ENCODE measurements at places on chromosomes 1 and 21.

GRCh38 chr1:230972855-230973271 is 5.8 kb downstream of the TTC13 start:
- DNase-seq: peak; percentile 65

GRCh38 chr1:76554283-76554682 is 313.0 kb upstream of the ST6GALNAC5 start:
- no peak for DNase-seq

GRCh38 chr21:28235169-28235895 is 757.3 kb downstream of the LTN1 start:
- peak; percentile 1 for DNase-seq

DNA sequence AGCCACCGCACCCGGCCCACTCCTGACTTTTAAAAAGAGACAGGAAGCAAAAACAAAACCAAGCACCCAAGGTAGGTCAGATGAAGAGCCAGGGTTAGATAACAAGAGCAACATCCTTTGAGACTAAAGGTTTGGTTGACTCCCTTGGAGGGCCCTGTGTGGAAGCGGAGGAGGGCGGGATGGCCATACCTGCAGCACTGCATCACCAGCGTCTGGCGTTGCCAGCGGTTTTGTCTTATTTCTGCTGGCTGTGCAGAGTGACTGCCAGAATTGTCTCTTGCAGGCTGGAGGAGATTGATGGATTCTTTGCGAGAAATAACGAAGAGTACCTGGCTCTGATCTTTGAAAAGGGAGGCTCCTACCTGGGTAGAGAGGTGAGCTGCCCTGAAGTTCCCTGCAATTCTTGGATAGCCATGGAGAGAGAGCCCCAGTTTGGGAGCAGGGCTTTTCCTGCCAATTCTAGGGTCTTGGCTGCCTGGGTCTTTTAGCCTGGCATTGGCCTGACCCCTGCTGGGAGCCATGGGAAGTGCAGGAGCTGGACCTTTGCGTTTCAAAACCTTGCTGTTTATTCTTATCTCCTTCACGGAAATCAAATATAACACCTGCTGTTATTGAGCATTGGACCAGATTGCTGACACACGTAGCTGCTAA is 24.0 kb downstream of the QSOX1 start:
- DNase-seq: peak; percentile 64

- peak; percentile 84 for DNase-seq
Measured at GRCh38 chr1:55288245-55288644, 73.1 kb upstream of the USP24 start.

- peak; percentile 12 for DNase-seq
Measured at GRCh38 chr1:203789966-203790365, 5.5 kb upstream of the ZBED6 start.

- DNase-seq: no peak
Measured at GRCh38 chr1:31523012-31523411, 53.3 kb upstream of the TINAGL1 start.

GRCh38 chr1:88074661-88075060 is 609.4 kb upstream of the PKN2 start:
- no peak for DNase-seq

GRCh38 chr1:244180256-244180655 is 129.2 kb downstream of the ZBTB18 start:
- DNase-seq: no peak

DNA sequence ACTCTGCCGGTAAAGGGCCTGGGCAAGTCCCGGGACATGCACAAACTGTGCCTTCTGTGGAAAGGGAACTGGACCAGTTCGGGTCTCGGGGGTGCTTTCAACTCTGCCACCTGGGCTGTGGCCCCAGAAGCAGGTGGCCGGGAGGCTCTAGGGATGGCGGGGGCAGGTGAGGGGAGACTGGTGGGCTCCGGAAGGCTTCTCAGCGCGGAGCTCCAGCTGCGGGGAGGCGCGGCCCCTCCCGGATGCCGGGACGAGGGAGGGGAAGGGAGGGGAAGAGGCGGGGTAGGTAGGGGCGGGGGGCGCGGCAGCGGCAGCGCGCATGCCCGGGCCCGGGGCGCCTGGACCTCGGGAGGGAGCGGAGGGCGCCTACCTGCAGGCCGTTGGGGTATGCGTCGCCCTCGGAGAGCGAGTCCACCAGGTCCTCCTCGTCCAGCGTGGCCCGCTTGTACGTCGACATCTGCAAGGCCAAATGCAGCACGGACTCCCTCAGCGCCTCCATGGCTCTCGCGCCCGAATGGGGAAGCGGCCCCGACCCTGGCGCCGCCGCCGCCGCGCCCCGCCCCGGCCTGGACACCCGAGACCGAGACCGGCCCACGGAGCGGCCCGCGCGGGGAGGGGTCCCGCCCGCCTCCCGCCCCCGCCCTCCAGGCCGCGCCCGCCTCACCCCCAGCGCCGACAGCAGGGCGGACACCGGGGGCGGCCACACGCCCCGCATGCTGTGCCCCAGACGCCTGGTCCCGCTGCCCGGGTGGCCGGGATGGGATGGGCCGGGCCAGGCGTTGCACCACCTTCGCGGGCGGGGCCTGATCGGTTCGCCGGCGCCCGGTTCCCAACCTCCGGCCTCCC is at the start of gene ECE1:
TSS of gene ECE1 (minus strand) at position 764 of the 846 bp plus-strand sequence. CDS start at position 715, 49 bp downstream.
- peak; percentile 47 for DNase-seq

GRCh38 chr1:150262388-150263320 is 5.1 kb downstream of the CA14 start:
- DNase-seq: no peak

DNA sequence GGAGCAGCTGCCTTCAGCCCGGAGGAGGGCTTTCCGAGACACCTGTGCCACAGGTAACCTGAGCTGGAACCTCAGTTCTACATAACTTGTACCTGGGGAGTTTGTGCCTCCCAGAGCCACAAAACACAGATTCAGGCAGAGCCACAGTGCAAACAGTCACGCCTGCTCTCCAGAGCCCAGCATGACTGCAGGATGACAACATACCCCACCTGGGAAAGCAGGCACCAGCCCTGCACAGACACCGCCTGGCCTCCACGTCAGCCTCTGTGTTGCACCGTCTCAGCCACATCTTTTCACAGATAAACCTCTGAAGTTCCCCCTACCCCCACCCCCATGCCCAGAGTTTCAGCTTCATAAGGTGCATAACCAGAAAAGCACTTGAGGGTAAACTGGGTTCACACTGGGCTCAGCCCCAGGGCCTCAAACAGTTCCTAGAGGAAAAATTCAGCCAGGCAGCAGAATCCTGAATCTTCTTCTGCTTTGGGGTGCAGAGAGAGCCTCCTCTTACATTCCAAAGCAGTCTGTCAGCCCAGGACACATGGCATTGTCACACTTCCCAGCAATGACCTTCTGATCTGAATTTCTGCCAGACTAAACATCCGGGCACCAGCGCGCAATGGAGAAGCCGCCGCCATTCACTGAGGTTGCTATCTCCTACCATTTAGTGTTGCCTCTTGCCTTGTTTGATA is 229.5 kb downstream of the TOMM20 start:
- no peak for DNase-seq

DNA sequence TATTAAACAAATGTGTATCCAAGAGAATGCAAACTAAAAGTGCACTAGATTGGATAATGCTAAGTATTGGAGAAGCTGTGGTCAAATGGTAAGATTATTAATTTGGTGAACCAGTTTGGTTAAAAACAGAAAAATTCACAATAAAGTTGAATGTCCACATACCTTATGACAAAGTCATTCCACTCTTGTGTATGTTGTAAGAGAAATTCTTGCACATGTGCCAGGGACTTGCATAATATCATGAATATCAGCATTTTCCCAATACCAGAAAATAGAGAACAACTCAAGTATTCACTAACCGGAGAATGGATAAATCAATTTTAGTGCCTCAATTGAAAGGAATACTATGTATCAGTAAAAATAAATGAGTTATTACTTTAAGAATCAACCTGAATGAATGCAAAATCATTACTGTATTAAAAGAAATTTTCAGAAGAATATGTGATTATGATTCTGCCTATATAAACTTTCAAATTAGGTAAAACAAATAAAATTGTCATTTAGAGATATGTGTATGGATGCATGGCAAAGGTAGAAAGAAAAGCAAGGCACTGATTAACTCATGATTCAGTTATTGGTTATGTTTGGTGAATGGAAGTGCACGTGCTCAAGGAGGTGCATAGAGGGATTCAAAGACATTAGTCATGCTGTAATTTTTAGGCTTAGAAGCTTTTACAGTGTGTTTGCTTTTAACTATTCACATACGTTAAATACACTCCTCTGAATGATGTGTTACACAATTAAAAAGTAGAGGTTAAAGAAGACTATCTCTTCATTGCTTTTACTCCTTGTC is 217.4 kb upstream of the KCNK2 start:
- DNase-seq: no peak

DNA sequence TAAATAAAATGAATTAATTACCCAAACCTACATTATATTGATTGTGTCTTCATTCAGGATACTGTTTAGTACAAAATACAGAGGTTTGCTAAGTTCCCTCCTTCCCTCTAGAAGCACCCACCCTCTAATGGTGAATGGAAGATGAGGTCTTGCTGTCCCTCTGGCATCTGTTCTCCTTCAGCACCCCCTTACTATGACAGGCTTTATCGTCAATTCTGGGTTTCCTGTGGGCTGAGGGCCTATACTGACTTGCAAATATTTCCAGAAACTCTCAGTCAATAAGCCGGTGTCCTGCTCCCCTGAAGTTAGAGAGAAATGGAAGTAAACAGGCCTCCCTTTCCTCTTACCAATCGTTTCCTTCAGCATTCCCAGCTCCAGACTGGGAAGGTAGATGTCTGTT is 13.2 kb downstream of the LAX1 start:
- DNase-seq: no peak

DNA sequence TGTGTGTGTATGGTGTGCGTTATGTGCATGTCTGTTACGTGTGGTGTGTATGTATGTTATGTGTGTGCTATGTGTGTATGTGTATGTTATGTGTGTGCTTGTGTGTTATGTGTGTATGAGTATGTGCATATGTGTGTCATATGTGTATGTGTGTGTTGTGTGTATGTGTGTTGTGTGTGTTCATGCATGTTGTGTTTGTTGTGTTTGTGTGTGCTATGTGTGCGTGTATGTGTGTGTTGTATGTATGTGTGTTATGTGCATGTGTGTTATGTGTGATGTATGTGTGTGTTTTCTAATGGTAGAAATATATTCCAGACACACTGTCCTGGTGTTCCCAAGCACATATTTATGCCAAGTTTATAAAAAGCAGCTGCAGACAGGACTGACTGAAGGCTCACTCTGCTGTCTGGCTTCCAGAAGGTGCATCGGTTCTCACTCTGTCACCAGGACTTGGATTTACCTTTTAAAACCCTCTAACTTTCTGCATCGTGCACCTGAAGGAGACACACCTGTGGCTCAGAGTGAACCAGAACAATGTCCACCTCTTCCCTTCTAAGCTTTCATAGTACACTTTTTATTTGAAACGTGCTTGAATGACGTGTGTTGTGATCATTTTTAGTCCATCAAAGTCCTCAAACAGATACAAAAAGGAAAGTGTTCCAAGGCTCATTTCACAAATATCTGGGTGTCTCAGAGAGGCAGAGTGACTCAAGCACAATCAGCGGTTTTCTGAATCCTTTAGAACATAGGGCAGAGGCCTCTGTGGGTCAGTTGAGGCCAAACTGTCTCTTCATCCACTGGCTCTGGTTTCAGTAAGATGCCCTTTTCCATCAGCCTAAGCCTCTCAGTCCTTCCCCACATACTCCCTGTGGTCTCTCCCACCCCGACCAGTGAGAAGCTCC is 49.9 kb downstream of the TOMM20 start:
- peak; percentile 53 for DNase-seq

- no peak for DNase-seq
Measured at GRCh38 chr1:183987593-183988318, 49.8 kb downstream of the COLGALT2 start.

DNA sequence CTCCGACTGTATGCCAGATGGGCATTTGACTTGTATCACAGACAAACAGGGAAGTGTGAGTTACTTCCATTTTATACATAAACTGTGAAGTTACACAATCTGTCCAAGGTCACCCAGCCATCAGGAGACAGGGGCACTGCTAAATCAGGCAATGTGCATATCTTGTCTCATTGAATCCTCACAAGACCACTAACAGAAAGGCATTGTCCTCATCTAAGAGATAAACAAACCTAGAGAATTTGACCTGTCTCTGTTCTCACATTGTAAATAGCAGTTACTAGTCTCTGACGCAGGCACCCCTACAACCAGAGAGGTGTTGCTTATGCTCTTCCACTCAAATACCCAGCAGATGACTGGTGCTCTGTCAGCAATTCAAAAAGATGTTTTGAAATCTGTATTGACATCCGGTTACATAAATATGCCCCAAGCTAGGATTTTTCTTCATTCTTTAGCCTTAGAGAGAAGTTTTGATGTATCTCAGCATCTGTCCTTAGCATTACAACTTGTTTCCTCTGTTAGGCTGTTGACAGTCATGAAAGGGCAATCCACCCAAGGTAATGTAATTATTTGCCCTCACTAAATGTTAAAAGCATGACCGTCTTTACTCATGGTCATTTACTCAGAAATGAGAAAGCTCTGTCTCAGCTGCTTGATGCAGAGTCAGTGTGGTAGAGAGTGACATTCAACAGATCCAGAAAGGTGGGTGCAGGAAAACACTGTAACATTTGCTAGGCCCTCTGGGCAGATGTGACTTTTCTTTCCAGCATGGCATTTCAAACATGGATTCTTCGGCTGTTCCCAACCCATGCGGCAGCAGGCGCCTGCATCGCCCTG is 51.9 kb upstream of the ZNF326 start:
- DNase-seq: no peak

DNA sequence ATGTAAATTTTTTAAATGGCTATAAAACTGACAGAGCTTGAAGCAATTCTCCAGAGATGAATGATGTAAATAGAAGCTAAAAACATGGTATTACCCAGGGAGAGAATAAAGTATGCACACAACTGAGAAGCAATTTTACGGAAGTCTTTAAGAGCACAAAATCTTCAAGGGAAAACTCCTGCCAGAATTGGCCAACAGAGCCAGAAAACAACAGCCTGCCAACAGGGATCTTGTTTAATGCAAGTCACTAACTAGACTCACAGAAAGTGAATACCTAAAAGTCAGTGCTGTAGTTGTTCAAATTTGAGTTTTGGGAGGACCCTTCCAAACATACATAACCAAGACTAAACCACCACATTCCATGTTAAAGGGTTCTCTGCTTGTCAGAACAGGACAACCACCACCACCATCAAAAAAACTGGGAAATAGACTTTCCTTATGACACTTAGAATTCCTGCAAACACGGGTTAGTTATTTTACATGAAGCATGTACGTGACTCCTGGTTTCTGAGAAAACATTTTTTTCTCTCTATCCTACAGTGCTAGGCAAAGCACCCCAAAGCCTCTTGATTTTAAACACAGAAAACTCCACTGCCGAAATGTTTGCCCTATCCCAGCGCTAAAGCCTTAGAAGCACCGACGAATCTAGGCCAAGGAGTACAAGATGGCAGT is 1.6 kb downstream of the EPS15 start:
- no peak for DNase-seq

GRCh38 chr1:16145662-16146278 is 10.1 kb downstream of the EPHA2 start:
- DNase-seq: no peak

DNA sequence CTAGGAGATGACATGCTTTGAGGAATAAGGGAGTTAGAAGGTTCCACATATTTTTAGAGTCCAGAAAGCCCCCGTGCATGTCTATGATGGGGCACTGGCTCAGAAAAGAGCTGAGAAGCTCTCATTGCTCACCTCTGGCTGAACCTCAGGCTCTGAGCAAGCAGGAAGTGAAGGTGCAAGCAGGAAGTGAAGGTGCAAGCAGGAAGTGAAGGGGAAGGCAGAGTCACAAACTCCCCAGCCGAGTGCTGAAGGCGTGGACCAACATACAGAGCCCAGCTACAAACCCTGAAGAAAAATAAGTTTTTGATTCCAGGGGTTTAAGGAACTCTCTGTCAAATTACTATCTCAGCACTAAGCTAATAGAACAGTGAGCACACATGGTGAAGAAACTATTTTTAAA is 7.0 kb downstream of the KRTAP10-8 start:
- no peak for DNase-seq

GRCh38 chr1:97097404-97097925 is 375.9 kb downstream of the PTBP2 start:
- DNase-seq: no peak
